ENCODE measurements at places on chromosomes 12 and 14.

GRCh38 chr14:89158701-89159100, 258.3 kb downstream of the FOXN3 start:
- DNase-seq: no peak

DNA sequence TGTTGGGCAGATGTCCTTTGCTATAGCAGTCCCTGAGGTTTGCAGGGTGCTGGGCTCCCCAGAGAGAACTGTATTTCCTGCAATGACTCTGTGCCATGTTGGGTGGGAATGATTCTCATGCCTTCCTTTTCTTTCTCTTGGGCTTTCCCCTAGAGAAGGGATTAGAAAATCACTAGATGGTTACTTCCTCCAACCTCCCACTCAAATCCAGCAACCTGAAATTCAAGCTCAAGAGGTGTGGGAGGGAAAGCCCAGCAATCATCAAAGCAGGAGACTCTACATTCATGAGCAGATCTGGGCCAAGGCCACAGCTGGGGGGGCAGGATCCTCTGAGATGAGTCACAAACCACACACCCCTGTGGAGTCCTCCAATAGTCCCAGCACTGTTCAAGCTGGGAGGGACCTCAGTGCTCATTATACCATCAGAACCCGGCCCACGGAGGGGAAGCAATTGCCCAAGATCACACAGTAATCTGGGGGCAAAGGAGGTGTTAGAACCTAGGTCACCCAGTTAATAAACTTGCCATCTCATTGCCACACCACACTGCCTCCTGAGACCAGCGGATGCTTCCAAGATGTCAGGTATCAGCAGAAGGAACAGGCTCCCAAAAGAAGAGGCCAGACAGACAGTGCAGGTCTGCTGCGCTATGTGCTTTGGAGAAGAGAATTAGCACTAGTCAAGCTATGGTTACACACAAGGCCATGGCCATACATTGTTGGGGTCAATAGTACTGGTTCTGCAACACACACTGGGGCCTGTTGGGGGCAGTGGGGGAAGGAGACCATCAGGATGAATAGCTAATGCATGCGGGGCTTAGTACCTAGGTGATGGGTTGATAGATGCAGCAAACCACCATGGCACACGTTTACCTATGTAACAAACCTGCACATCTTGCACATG, 65.7 kb downstream of the TTC9 start:
- DNase-seq: no peak

- no peak for DNase-seq
Measured at GRCh38 chr12:67459173-67459572, 189.4 kb upstream of the DYRK2 start.

- no peak for DNase-seq
Measured at GRCh38 chr12:125978286-125978685, 913.1 kb downstream of the AACS start.

- DNase-seq: no peak
Measured at GRCh38 chr12:19692091-19692490, 252.8 kb downstream of the AEBP2 start.

GRCh38 chr14:21626491-21627230, 8.1 kb downstream of the OR10G2 start:
- DNase-seq: no peak

All from type B pancreatic cell (in vitro differentiated cells).